ENCODE measurements at places on chromosomes 13 and 19.
A peak's percentile ranks its signal among the peaks of the same experiment; 100 is the strongest.

- DNase-seq, result no peak
These were observed 66.3 kb downstream of the ZIC5 start for GRCh38 chr13:99905224-99905623.

- DNase-seq, result no peak
These were observed 14.6 kb upstream of the NCCRP1 start for GRCh38 chr19:39182174-39182505.

- DNase-seq, result no peak
These were observed 476.5 kb downstream of the KLF5 start for GRCh38 chr13:73535341-73535740.

GRCh38 chr19:34254698-34255432, 511 bp downstream of the GARRE1 start:
- DNase-seq, result peak; percentile 7

- DNase-seq, result no peak
These were observed 93.1 kb downstream of the SPACA7 start for GRCh38 chr13:112469071-112469745.

DNA sequence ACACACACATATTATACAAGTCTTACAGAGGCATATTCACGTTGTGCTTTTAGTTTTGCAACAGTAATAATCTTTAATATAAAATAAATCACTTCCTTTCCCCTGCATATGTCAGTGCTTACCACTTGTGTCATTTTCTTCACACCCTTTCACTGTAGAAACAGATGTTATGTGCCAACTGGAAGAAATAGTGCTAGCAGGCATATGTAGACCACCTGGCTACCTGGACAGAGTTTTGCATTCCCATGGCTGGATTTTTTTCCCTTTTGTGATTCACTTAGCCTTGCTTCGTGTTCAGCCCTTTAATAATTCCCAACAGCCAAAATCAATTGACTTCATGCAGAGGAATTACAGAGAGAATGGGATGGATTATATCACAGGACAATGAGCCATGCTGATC, 399.1 kb upstream of the SPRY2 start:
- DNase-seq, result no peak

DNA sequence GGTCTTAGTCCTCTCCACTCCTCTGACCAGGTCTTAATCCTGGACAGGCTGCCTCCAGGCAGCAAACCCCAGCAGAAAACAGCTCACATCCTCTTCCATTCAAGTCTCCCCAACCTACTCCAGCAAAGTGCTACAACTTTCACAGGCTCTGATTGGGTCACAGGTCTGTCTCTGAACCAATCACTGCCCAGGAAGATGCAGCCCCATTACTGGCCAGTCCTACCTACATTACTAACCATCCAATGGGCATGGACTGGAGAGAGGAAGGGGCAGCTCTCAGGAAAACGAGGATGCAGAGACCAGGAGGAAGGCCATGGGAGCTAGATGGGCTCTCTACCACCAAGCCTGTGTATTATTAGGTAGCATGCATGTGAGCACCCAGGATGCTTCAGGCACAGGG, 12.2 kb downstream of the MED26 start:
- no peak for DNase-seq

DNA sequence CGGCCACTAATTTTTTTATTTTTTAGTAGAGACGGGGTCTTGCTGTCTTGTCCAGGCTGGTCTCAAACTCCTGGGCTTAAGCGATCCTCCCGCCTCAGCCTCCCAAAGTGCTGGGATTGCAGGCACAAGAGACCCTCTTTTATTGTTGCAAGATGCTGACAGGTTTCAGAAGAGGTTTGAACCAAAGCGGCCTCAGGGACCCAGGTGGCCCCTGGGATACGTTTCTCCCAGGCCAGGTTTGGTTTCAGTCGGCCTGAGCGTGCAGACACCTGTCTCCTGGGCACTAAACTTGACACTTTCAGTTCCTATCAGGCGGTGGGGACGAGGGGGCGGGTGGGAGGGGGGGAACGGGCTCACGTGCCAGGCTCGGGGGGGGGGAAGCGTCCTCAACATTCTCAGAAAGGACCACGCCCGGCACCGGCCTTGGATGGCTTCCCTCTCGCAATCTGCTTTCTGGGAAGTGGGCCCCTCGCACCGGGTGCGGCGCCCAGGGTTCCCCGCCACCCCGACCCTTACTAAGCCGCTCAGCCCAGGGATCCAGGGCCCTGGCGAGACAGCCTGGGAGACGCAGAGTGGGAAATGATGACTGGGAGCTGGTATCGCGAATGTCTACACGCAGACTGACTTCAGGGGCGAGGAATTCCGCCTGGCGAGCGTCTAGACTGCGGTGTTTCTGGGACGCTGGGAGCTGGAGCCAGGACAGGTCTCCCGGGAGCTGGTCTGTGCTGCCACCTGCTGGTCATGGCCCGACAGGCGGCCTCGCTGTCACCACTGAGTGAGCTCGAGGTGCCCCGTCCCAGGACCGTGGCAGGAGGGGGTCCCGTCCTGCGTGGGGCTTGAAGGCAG, 91.6 kb downstream of the GNG7 start:
- DNase-seq, result peak; percentile 92

- no peak for DNase-seq
These were observed 48.1 kb upstream of the PCDH9 start for GRCh38 chr13:67278235-67278634.

- DNase-seq, result no peak
These were observed 2.0 kb upstream of the FFAR1 start for GRCh38 chr19:35345671-35346111.

- no peak for DNase-seq
These were observed 10.6 kb downstream of the GPI start for GRCh38 chr19:34375598-34375997.

- no peak for DNase-seq
These were observed 150.2 kb downstream of the DCT start for GRCh38 chr13:94329277-94329676.

Measured in activated T-cell treated with anti-CD3 and anti-CD28 coated beads for 1 hour (primary cell).